ENCODE measurements at places on chromosomes 2 and 18.

GRCh38 chr2:201882353-201883090, 76.2 kb downstream of the CDK15 start:
- peak; percentile 52 for DNase-seq

- no peak for DNase-seq
Observed at GRCh38 chr2:201433394-201433995, 17.8 kb downstream of the TRAK2 start.

DNA sequence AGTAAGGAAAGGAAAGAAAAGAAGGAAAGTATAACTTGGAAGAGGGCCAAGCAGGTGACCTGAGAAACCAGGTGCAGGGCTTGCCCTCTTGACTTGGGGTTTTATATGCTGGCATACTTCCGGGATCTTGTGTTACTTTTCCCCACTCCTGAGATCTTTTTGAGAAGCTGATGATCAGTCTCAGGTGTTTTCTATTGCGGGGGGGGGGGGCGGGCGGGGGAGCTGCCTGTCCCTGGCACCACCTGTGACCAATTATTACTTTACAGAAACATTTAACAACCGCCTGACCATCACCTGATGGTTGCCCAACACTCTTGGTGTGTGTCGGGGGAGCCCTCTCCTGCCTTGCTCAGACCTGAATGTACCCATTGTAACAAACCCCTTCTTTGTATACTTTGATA, 6.9 kb upstream of the CASP10 start:
- no peak for DNase-seq

DNA sequence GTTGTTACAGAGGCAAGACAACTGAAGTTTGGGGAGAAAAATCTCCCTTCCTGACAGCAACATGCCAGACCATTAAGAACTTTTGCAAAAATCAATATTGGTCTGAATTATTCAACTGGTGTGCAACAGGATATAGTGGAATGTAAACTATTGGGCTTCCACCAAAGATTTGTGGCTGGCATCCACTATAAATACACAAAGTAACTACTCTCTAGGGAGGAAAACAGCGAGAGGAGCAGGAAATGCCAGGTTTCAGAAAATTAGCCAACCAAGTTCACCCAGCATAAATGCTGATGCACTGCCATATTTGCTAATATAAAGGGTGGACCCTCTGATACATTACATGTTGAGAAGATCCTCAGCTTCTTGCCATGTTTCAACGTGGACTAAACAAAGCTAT, 267.6 kb upstream of the LYPD1 start:
- no peak for DNase-seq

- no peak for DNase-seq
Observed at GRCh38 chr18:13245481-13246000, 27.0 kb downstream of the LDLRAD4 start.

DNA sequence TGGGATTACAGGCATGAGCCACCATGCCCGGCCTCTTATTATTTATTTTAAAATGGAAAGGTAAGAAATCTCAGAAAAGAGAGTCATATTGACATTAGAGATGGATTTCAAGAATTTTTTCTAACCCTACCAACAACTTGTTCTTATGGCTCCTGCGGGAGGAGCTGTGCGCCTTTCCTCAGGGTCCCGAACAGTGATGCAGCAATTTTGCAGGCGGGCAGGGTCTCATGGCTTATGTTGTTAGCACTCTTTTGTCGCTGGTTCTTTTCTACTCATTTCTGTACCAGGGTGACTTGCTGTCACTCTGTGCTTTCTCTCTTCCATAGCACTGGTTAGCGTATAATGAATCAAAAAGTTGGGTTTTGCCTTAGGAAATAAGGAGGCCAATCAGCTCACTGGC, 148.8 kb upstream of the DLGAP1 start:
- DNase-seq = no peak
